Stimulated activated CD4-positive, alpha-beta T cell treated with anti-CD3 and anti-CD28 coated beads, TNF-alpha, amount 100 ng/mL, for 4 hours (primary cell): ENCODE measurements at places on chromosomes 4 and X.

DNA sequence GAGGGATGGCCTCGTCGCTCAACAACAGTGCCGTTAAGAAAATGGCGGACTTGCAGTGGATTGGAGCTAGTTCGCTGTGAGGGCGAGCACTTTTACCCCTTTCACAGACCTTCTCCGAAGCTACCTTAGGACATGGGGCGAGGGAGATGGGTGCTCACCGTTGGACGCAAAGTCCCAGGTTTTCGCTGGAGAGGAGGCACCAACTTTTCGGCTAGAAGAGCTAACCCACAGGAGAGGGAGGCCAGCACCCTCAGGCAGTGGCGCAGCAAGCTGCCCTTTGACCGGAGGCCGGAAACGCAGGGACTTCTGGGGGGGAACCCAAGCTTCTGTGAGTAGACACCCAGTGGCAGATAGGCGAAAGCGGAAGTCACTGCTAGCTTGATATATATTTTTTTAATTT, 93.1 kb upstream of the IL13RA1 start:
- no peak for DNase-seq

DNA sequence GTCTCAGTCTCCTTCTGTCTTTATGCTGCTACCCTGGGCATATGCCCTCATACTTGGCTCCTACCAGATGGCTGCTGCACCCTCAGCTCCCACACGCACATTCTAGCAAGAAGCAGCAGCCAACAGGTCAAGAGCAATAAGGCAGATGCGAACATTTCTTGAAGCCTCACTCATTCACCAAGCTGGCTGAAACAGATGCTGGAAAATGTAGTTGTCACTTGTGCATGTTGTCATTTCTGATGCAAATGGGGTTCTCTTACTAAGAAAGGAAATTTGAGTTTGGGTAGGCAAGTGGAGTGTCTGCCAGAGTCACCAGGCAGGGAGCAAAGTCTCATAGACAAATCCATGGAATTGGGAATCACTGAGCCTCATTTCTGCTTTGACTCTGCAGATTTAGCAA, 57.4 kb upstream of the SORBS2 start:
- DNase-seq: no peak

- DNase-seq: no peak
These were observed 45.5 kb downstream of the CCNG2 start for GRCh38 chr4:77202491-77202890.

GRCh38 chr4:21688596-21689265, 259.8 kb downstream of the KCNIP4 start:
- DNase-seq: no peak

DNA sequence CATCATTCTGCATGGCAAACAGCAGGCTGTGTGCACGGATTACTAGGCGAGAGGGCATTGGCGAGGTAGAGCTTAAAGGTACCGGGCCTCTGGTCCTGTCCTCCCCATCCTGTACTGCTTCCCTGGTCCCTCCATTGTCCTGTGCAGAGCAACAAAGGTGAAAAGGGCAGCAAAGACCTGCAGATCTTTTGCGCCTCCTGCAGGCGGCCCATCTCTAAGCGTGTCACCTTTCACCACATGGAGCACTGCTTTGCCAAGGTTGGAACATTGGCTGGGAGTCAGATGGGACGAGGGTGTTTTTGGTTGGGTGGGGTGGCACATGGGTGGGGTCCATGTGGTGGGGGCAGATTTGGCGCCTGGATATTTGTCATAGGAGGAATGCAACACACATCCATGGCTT, 64.7 kb upstream of the UXT start:
- DNase-seq: no peak

DNA sequence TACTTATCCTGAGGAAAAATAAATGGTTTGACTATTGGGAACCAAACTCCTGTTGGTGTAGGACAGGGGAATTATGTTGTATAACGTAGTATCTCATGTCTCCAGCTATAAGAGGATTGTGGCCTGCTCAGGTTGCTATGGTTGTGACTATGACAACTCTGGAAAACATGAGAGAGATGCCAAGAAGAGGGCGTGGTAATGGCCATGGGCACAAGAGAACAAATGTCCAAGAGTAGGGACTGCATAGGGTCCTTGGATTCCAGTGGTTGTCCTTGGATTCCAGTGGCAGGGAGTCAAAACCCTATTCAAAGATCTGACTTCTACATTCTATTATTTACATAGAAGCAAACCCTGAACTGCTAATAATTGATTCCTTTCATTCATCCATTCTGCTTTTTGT, 6.8 kb upstream of the MOB1B start:
- DNase-seq: no peak

- no peak for DNase-seq
These were observed 153.3 kb downstream of the BCOR start for GRCh38 chrX:39944416-39944815.

DNA sequence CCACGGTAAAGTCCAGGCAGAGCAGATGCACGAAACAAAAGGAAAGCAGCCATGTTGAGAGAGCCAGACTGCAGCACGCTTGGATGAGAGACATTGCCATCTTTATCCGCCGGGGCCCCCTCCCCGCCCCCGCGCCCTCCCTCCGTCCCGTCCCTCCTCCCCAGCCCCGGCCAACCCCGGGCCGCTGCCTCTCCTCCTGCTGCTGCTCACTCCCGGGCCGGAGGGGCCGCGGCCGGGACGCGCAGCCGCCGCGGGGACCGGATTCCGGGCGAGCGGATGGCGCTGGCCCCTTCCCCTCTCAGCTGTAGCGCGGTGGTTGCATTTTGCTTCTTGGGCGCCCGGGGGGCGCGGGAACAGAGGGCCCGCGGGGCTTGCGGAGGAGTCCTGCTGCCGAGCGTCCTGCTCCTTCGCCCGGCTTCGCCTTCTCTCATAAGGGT, 542 bp downstream of the RNF150 start:
- DNase-seq: no peak

DNA sequence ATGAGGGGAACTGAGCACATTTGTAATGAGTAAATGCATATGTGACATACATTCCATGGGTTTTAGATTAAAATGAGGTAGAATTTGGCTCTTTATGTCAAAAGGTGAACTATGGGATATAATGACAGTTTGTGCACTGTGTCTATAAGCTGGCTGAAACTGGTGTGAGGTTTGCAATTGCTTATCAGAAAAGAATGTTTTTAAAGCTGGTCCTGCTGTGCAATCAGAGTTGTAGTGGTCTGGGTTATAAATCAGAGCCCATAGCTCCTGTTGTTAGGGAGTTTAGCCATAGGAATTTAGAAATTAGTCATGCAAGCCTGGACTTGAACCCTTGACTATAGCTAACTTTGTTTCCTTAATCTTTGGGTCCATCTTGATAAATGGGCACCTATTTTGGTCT, 23.1 kb upstream of the GATB start:
- no peak for DNase-seq

GRCh38 chr4:135838889-135839288, 1637.3 kb upstream of the PABPC4L start:
- no peak for DNase-seq

- DNase-seq: no peak
These were observed 48.3 kb downstream of the ANAPC4 start for GRCh38 chr4:25425361-25425760.

DNA sequence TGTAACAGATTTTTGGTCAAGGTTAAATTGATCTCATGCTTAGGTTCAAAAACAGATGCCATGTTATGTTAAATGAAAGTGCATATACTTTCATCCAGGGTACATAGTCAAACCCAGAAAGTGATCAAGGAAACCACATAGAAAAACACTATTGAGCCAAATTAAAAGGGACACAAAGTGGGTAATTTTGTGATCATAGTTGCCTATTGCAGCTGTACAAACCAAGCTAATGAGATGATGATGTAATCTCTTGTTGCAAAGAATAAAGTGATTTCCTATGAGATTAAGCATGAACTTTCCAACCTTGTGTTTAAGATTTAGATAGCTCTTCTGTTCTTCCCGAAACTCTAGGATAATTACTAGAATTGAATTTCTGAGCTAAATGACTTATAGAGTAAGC, 20.2 kb upstream of the LIMCH1 start:
- DNase-seq: no peak

DNA sequence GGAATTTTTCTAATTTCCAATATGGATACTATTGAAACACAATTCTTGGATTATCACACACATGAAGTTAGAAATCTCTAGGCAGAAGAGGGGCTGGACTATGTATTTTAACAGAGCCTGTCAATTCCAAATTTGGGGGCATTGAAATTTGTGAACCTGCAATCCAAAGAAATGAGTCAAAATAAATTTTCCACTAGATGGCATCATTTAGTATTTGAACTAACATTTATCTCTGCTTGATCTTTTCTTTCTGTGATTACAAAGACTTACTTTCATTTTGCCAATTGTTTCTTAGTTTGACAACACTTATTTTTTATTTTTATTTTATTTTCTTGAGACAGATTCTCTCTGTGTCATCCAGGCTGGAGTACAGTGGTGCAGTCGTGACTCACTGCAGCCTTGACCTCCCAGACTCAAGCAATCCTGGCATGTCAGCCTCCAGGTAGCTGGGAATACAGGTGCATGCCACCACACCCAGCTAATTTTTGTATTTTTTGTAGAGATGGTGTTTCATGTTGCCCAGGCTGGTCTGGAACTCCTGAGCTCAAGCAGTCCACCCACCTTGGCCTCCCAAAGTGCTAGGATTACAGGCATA, 2.7 kb upstream of the PYURF start:
- DNase-seq: no peak

DNA sequence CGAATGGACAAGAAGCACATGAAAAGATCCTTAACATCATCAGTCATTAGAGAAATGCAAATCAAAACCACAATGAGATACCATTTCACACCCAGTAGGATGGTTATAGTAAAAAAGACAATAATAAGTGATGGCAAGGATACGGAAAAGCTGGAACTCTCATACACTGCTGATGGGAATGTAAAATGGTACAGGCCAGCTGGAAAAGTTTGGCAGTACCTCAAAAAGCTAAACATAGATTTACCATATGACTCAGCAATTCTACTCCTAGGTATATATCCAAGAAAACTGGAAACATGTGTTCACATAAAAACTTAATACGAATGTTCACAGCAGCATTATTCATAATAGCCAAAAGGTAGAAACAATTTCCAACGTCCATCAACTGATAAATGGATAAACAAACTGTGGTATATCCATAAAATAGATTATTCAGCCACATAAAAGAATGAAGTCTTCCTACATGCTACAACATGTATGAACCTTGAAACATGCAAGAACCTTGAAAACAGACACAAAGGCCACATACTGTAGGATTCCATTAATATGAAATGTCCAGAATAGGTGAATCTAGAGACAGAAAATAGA, 11.9 kb downstream of the RPS6KA3 start:
- DNase-seq: no peak

DNA sequence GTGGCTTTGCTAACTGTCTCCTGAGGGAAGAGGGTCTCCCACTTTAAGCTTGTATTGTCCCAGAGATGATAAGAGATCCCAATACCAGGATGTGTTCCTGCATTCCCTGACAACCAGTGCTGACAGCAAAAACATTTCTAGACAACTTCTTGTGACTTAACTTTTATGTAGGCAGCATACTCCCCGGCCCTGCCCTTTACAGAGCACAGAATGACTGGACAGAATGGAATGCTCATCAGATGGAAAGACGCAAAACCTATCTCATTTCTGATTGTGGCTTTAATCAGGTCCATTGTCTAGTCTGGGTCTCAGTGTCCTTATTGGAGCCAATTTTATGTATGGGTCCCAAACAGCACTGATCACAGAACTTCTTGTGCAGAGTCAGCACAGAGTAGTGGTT, 18.2 kb upstream of the PLAC1 start:
- no peak for DNase-seq

- DNase-seq: no peak
These were observed 763.6 kb upstream of the AGA start for GRCh38 chr4:178205826-178206225.

DNA sequence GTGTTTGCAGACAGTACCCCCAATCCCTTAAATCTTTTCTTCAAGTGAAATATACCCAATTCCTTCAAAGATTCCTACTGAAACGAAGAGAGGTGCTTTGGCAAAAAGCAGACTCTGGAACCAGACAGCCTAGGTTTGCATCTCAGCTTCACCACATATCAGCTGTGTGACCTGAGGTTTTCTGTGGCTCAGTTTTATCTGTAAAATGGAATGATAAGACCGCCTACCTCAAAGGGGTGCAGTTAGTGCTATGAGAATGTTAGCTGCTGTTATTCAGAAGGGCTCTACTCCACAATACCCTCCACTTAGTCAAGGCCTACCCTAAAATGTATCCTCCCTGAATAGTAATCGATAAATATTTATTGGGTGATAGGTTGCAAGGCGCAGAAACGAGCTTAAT, 664 bp downstream of the PIR start:
- DNase-seq: no peak

DNA sequence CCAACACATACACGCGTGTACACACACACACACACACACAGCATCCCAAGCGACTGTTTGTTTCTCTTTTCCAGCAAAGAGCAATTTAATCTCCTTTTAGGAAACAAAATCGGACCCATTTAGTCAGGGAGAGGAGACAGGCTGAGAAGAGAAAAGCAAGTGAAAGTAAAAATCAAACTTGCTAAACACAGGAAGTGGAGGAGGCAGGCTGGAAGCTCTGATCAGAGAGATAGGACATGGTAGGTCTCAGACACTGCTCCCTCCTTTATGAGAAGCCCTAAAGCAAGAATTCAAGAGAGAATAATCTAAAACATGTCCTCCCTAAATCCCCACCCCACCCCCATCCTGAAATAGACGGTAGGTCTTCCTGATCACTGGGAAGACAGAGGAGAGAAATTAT, 62.3 kb downstream of the GPC3 start:
- DNase-seq: no peak

DNA sequence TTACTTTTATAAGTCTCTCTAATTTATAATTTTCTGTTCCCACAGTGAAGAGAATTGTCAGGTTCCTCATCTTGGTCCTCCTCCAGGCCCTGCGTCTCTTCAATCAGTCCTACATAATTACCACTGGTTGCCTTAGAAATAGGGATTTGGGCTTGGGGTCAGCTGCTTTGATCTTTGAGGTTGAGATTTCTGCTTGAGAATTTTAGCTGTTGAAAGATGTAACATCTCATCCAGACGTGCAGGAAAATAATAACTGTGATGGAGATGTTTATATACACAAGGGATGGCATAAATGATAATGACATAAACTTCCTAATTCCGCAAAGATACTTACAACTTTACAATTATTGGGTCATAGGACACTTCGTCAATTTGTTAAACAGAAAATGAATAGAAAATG, 30.3 kb downstream of the AADAT start:
- DNase-seq: no peak

- DNase-seq: no peak
These were observed 73.4 kb upstream of the ARHGAP36 start for GRCh38 chrX:130984782-130985181.

- no peak for DNase-seq
These were observed 1.2 kb upstream of the FGFBP2 start for GRCh38 chr4:15964159-15964558.

DNA sequence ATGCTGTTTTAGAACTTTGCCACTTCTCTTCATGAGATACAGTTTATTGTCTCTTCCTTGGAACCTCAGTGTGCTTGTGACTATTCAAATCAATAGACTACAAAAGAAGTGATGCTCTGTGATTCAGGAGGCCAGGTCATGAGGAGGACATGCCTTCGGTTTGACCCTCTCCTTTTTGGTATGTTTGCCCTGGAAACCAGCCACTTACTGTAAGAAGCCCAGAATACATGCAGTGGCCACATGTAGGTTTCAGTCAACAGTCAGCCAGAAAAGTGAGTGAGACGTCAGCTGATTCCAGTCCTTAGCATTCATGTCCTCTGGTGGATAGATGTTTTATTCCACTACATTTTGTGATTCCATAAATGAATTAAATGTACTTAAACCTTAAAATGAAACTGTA, 328.7 kb downstream of the PCDH18 start:
- DNase-seq: no peak

- DNase-seq: no peak
These were observed 111.5 kb downstream of the AFAP1 start for GRCh38 chr4:7828011-7828720.

GRCh38 chrX:41661366-41662095, 27.2 kb upstream of the GPR34 start:
- no peak for DNase-seq
